ENCODE measurements at places on chromosomes 12 and 14. TPM values are rescaled to one million over a fixed set of nuclear protein-coding genes. Genes with fewer than 3 reads are reported as not detected.

GRCh38 chr12:113092607-113093408 lies 36.3 kb downstream of the DTX1 start:
- DNase-seq: no peak

DNA sequence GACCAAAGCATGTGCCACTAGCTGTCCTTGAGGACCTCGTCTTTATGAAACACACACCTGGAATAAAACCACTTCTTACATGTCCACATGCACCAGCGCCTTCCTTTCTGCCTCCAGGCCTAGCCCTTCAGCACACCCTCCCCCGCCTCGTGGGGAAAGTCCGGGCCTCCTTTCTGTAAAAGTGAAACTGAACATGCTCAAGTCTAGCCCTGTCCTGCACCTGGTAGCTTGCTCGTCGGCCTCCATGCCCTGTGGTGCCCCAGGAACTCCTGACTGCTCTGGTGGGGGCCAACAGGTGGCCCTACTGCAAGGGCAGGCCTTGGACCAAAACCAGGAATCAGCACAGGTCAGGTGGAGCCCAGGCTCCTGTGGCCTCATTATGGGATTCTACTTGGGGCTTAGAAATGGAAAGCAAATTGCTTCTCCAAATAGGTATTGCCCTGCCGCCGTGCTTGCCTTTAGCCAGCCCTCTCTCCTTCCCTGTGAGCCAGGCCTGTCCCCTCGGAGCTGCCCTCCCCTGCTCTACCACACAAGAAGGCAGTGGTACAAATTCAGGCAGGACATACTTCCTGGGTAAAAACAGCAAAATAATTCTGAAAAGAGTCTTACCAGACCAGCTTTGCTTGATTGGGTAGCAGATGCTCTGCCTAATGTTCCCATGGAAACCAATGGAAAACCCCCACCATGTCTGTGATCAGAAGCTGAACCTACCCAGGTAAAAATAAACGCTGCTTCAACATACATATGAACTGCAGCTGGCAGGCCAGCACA lies 43.5 kb downstream of the ERH start:
- peak; percentile 57 for DNase-seq

- DNase-seq: peak; percentile 21
Measured at GRCh38 chr14:59123531-59123930, 64.9 kb upstream of the DAAM1 start.

GRCh38 chr14:97804056-97804455 lies 1006.9 kb downstream of the VRK1 start:
- DNase-seq: no peak

DNA sequence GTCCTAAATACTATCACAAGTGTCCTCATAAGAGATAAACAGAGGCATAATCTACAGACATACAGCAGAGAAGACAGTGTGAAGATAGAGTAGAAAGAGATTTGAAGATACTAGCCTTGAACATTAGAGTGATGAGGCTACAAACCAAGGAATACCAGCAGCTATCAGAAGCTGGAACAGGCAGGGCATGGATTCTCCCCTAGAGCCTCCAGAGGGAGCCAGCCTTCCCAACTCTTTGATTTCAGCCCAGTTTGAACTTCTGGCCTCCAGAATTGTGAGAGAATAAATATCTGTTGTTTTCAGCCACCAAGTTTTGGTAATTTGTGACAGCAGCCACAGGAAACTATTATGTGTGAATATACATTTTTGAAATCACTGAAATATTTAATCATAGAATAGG lies 47.2 kb downstream of the CCDC91 start:
- no peak for DNase-seq

DNA sequence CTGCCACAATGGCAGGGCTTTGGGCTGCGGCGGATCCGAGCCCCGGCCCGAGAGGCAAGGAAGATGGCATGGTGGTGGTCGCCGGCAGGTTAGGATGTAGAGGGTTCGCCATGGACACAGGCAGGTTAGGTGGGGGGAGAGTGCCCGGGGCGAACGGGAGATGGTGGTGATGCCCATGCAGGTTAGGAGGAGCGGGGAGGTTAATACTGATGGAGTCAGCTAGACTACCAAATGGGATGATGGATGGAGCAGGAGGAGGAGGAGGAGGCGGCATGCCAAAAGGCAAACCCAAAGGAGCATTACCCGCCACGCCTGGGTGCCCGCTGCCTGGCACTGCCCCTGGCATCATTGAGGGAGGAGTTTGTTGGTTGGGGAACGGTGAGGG lies 6.2 kb downstream of the MYL6 start:
- DNase-seq: no peak

Gene SLC38A4
- under 0.01 TPM for total RNA-seq

Gene KRT3
- total RNA-seq: not detected

Measured in renal cortical epithelial cell (primary cell).